ENCODE measurements at places on chromosomes 1 and 21.
A peak's percentile ranks its signal among the peaks of the same experiment; 100 is the strongest.

DNA sequence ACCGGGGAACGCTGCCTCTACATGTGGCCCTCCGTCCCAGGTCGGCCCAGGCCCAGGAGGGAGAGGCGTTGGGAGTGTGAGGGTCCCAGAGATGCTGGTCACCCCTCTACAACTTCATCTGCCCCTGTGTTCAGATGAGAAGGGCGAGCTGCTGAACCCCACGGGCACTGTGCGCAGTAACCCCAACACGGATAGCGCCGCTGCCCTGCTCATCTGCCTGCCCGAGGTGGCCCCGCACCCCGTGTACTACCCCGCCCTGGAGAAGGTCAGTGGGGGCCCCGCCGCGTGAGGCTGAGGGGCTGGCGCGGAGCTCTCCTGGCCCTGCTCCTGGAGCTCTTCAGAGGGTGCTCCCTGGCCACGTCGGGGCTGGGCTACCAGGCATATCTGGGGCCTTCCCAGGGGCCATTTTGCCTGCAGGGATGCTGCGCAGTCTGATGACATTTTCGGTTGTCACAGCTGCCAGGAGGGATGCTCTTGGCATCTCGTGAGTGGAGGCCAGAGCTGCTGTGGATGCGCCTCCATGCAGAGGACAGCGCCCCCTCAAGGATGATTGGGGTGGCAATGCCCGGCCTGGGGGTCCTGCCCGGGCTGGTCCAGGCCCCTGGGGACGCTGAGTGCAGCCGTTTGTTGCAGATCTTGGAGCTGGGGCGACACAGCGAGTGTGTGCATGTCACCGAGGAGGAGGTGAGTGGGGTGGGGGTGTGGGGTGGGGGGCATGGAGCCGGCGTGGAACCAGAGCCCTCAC lies 68.6 kb downstream of the PIK3CD start:
- no peak for DNase-seq

GRCh38 chr21:44531606-44532564 lies 8.1 kb downstream of the KRTAP10-1 start:
- DNase-seq: peak; percentile 14

DNA sequence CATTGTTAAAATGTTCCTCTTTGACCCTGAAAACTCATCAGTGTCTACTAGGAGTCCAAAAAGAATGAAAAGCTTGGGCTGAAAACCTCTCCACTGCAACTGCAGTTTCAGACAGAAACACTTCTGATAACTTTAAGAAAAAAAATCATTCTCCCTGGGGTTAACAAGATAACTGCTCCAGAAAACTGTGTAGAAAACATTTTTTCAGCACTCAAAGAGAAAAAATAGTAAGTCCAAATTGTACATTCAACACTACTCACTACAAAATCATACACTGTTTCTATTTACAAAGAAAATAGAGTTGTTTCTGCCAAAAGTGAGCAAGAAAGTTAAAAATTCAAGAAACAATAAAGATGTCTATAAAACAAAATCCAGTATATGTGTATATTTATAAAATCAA lies 157.8 kb downstream of the RERE start:
- no peak for DNase-seq

DNA sequence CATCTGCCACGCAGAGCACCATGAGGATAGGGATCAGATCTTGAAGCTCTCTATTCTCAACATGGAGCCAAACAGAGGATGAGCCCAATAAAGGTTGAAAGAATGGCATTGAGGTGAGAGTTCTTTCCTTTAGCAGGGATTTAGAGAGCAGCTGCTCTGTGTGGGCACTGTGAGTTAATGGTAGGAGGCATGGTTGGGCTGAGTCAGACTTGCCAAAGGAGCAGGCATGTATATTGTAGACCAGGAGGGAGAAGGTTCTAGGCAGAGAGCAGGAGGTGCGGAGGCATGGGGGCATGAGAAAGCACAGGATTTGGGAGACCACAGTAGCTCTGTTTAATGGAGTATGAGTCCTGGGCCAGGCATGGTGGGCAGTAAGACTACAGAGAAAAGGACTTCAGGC lies 32.0 kb downstream of the TMEM53 start:
- DNase-seq: no peak

- DNase-seq: peak; percentile 85
Measured at GRCh38 chr1:58768971-58769808, 14.7 kb downstream of the JUN start.

DNA sequence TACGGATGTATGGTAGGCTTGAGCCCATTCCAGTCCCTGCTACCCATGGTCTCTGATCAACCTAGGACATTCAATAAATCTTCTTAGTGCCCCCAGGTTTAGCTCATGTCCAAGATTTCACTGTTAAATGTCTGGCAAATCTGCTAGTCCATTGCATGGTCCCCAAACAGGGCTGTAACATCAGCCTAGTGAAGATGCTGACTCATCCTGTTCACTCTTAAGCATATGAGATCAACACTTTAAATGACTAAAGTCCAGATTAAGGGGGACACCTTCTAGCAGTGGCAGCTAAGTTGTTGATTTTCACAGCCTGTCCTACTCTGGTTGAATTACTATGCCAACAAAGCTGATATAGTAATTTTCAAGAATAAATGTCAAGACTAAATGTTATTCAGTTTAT lies 46.5 kb upstream of the NUF2 start:
- peak; percentile 56 for DNase-seq

DNA sequence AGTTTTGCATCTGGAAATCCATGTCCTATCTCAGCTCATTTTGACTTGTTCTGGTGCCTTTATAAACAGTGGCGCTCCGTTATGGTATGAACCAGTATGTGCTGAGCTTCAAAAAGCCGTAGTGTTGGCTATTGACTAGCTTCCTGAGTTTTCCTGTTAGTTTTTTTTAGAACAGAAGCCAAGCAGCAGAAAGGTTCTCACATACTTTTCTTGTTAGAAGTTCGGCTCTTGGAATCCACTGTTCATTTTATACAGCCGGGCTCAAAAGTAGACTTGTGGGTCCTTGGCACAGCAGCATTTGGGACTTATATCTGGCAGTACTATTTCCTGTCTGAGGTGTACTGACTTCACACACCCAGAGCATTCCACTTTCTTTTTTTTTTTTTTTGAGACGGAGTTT lies 63.8 kb downstream of the TBCE start:
- DNase-seq: no peak

DNA sequence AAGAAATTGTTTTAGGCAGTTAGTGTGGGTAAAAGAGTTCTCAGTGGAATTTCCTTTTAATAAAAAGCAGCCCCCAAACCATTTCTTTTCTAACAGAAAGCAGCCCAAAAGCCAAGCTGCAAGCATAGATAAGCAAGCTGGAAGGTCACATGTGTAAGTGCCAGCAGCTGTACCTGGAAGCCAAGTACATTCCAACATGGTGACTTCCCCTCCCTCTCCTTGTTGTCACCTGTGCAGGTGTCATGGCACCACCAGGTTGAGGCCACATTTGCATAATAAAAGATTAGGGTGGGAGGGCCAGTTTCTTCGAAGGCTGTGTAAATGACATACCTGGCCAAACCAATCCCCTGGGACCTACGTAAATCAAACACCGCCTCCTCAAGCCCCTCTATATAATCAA lies 240.3 kb upstream of the RAB4A start:
- DNase-seq: no peak

DNA sequence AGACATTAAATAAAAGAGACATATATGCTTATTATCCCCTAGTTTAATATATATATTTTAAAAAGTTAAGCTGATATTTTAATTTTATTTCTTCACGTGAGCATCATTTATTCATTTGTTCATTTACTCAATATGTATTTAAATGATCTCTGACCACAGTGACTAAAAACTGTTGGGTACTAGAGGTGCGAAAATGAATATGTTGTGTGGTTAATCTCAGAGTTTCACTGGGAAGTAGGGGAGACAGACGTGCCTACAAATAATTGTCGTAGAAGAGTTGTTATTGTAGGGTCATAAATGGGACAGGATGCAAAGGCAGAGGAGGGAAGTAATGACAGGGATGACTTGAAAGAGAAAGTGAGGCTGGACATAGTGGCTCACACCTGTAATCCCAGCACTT lies 213.0 kb upstream of the CACYBP start:
- DNase-seq: no peak

- DNase-seq: no peak
Measured at GRCh38 chr1:201331166-201331565, 46.3 kb downstream of the TNNT2 start.

DNA sequence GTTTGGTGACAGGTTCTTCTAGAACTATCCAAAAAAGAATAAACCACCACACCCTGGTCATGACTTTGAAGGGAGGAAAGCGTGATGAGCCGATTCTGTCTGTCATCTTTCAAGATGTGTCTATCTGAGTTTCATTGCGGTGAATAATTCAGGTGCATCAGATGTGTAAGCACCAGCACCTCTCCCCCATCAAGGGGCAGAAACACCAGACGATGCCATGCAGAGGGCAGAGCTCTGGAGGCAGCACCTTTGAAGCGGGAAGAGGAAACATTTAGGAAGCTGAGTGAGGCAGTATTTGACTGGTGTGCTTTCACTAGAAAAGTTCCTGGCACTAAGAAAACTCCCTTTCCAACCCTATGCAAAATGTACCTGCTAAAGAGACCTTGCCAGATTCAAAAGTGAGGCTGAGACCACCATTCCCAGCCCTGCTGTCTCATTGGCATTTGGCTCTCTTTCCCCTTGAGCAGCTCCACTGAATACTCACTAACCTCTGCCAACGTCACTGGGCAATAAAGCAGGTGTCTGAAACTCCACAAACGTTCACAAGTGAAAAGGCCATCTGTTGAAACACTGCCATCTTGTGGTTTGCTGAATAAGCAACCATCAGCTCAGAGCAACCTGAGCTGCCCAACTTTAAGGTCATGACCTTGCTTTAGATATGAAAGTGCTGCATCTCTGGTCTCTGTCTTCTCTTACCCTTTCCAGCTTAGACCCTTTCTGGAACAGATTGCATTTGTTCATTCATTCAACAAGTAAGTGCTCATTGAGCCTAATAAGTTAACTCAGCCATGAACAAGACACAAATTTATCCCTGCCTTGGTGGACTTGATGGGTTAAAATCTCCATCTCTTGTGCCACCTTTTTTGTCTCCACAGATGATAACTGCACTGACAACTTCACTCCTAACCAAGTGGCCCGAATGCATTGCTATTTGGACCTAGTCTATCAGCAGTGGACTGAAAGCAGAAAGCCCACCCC lies 228.6 kb downstream of the PAPPA2 start:
- peak; percentile 94 for DNase-seq

GRCh38 chr1:37258068-37258467 lies 216.3 kb upstream of the ZC3H12A start:
- no peak for DNase-seq

DNA sequence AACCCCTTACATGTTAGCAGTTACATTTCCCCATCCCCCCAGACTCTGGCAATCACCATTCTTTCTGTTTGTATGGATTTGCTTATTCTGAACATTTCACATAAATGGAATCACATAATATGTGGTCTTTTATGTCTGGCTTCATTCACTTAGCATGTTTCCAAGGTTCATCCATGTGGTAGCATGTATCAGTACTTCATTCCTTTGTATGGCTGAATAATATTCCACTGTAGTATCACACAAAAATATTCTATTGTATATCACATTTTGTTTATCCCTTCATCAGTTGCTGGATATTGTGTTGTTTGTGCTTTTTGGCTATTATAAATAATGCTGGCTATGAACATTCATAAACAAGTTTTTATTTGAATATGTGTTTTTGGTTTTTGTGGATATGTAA lies 22.2 kb downstream of the EPB41 start:
- DNase-seq: no peak

DNA sequence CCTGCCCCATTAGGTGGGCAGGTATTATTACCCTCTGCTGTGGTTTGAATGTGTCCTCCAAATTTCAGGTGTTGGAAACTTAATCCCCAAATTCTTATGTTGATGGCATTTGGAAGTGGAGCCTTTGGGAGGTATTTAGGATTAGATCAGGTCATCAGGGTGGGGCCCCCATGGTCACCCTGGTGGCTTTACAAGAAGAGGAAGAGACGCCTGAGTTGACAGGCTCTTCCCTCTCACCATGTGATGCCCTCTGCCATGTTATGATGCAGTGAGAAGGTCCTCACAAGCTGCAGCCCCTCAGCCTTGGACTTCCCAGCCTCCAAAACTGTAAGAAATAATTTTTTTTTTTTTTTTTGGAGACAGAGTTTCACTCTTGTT lies 8.8 kb upstream of the THEMIS2 start:
- DNase-seq: no peak

GRCh38 chr21:17523007-17523451 lies 10.2 kb downstream of the CXADR start:
- DNase-seq: no peak

DNA sequence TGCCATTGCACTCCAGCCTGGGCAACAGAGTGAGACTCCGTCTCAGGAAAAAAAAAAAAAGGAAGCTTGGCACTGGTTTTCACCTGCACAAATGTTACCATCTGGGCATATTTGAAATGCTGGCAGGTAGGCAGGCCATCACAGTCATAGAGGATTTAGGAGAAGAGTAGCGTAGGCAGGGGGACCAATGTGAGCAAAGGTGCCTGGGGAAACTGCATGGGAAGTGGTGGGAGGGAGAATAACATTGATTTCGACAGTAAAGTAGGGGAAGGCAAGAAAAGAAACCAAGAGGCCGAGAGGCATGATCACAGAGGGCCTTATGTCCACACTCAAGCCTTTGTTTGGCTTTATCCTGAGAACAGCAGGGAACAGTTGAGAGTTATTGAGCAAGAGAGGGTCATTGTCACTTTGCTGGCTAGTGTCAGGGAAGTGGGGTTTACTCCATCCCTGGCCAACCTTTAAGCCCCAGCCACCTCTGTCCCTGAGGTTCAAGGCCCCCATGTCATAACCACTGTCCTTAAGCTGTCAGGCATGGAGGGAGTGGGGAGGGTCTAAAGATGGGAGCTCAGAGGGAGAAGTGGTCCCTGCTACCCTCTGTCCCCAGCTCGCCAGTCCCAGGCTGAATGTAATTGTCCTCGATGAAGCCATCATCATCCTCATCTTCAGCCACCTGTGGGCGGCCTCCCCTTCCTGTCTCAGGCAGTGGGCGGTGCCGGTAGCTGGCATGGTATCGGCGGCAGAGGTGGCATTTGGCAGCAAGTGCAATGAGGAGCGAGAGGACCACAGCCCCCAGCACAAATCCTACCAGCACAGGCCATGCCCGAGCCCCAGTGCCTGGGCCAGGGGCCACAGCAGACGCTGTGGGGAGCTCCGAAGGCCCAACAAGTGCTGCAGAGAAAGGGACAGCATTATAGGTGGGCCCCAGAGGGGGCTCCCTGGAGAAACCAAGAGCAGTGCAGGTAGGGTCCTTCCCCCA lies 2.9 kb downstream of the C1orf210 start:
- DNase-seq: no peak

All from NCI-H82 (cell line).